ENCODE measurements at places on chromosomes 13 and 19. TPM values are rescaled to one million over a fixed set of nuclear protein-coding genes. Genes with fewer than 3 reads are reported as not detected.

Gene MRI1
- 69.0 TPM for total RNA-seq

Gene BEST2
- total RNA-seq: 1.2 TPM

Gene FFAR2
- not detected for total RNA-seq

Gene GFY
- total RNA-seq: not detected

Gene SYCN
- not detected for total RNA-seq

Gene ATP4B
- not detected for total RNA-seq

Gene FCAR
- total RNA-seq: 2.2 TPM

Gene BRSK1
- total RNA-seq: 10.1 TPM

Gene FXYD3
- 788 TPM for total RNA-seq

Gene STARD13
- 33.1 TPM for total RNA-seq

Gene PSG7
- not detected for total RNA-seq

Gene MYPOP
- 13.8 TPM for total RNA-seq

GRCh38 chr13:111469916-111470506 is 149.6 kb downstream of the TEX29 start:
- DNase-seq: peak; percentile 49
- H3K4me3 ChIP-seq: no peak overlapping the region
- H3K4me1 ChIP-seq: no peaks in the 10 kb centered on the region
- H3K27me3 ChIP-seq: no peaks in the 10 kb centered on the region
- H3K27ac ChIP-seq: no peak overlapping the region
- no peaks in the 10 kb centered on the region for H3K36me3 ChIP-seq

DNA sequence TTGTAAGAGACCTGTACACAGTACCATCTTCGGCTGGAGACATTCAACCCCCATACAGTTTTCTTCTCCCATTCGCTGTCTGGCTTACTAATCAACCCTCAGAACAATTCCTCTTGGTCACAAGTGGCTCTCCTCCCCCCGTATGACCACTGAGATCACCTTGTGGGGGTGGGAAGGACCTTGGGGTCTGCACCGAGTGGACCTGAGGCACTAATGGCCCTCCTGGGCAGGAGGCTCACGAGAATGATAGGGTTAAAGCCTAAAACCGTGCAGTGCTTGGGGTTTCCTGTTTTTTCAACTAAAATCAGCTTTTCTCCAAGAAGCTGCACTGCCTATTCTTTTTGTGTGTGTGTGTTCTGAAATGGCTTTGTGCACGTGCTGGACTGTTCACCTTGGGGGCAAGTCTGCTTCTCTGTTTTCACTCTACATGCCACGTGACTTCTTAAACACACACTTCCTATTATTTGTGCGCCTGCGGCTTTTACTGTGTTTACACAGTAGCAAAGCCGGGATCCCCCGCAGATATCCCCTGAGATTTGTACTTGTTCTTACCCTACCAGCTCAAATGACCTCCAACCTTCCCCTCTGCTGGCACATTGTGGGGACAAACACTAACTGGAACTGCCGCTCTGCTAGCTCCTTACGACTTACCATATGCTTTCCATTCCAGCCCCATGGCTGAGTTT is 12.3 kb downstream of the RBM26 start:
- H3K27ac ChIP-seq: no peak overlapping the region
- H3K27me3 ChIP-seq: no peaks in the 10 kb centered on the region
- no peak for DNase-seq
- H3K4me1 ChIP-seq: peaks cover 37% of the 10 kb centered on the region

GRCh38 chr19:52034051-52034728 is 6.0 kb upstream of the ZNF614 start:
- no peak for DNase-seq
- no peak overlapping the region for H3K4me3 ChIP-seq
- H3K4me1 ChIP-seq: peaks cover under 1% of the 10 kb centered on the region
- H3K36me3 ChIP-seq: peaks cover 73% of the 10 kb centered on the region

- H3K4me3 ChIP-seq: no peak overlapping the region
- H3K4me1 ChIP-seq: peaks cover 9% of the 10 kb centered on the region
- DNase-seq: no peak
- H3K27ac ChIP-seq: peak overlapping the region; percentile 63
- H3K36me3 ChIP-seq: no peaks in the 10 kb centered on the region
These were observed 60.8 kb downstream of the AP1M1 start for GRCh38 chr19:16258440-16258903.

GRCh38 chr13:23140492-23140891 is 40.3 kb upstream of the SGCG start:
- H3K36me3 ChIP-seq: no peaks in the 10 kb centered on the region
- DNase-seq: no peak
- H3K27ac ChIP-seq: no peak overlapping the region
- no peaks in the 10 kb centered on the region for H3K27me3 ChIP-seq
- no peak overlapping the region for H3K4me3 ChIP-seq
- H3K4me1 ChIP-seq: no peaks in the 10 kb centered on the region

DNA sequence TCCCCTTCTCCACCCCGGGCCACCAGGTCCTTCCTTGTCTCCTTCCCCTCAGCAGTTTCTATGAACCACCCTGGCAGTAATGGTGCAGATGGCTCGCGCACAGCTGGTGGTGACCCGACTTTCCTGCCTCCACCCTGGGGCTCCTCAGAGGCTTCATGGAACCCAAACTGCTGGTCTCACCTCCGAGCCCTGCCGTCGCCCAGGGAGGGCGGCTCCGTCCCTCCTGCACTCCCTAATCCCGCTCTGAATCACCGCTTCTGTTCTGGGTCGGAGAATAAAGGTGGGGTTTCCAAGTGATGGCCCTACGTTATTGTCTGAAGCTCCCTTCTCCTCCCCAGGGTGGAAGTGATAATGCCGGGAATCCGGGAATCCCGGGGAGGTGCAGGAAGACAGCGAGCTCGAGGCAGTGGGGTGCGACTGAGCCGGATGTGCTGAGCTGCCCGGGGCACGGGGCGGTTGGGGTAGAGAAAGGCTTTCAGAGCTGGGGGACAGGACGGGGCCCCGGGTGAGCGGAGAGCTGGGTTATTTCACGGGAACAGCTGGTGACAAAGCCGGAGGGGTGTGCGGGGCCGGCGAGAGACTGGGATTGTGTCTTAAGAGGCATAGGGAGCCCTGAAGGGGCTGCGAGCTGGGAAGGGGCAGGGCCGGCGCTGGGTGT is 711 bp downstream of the FUT2 start:
- no peak for DNase-seq
- peaks cover 13% of the 10 kb centered on the region for H3K4me1 ChIP-seq
- peaks cover 7% of the 10 kb centered on the region for H3K36me3 ChIP-seq
- no peaks in the 10 kb centered on the region for H3K27me3 ChIP-seq

DNA sequence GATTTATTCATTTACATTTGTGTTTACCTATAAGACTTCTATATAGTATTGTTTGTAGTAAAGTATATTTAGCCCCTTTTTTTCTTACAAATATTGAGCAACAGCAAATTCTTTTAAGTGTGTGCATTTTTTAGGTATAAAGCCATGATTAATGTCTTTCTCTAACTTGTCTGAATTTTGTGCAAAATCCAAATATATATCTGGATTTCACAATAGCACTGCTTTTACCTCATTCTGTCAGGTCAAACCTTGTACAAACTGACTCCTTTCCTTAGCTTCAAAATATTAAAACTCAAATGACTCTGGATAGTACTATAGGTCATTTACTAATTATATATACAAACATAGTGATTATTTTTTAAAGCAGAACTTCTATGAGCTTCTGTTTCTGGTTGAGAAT is 563.0 kb upstream of the SPRY2 start:
- H3K4me1 ChIP-seq: peaks cover 7% of the 10 kb centered on the region
- no peak for DNase-seq
- H3K27ac ChIP-seq: no peak overlapping the region
- no peak overlapping the region for H3K4me3 ChIP-seq
- no peaks in the 10 kb centered on the region for H3K36me3 ChIP-seq

GRCh38 chr13:51553531-51553930 is 30.7 kb upstream of the WDFY2 start:
- no peak overlapping the region for H3K4me3 ChIP-seq
- H3K36me3 ChIP-seq: no peaks in the 10 kb centered on the region
- H3K4me1 ChIP-seq: peaks cover 15% of the 10 kb centered on the region

- no peaks in the 10 kb centered on the region for H3K27me3 ChIP-seq
- H3K27ac ChIP-seq: no peak overlapping the region
- H3K4me3 ChIP-seq: no peak overlapping the region
These were observed 25.8 kb upstream of the SPATA13 start for GRCh38 chr13:24134757-24135156.

GRCh38 chr13:75258159-75258782 is 223.7 kb downstream of the TBC1D4 start:
- H3K4me3 ChIP-seq: no peak overlapping the region
- H3K27ac ChIP-seq: no peak overlapping the region
- H3K4me1 ChIP-seq: no peaks in the 10 kb centered on the region
- no peaks in the 10 kb centered on the region for H3K27me3 ChIP-seq
- no peaks in the 10 kb centered on the region for H3K36me3 ChIP-seq

DNA sequence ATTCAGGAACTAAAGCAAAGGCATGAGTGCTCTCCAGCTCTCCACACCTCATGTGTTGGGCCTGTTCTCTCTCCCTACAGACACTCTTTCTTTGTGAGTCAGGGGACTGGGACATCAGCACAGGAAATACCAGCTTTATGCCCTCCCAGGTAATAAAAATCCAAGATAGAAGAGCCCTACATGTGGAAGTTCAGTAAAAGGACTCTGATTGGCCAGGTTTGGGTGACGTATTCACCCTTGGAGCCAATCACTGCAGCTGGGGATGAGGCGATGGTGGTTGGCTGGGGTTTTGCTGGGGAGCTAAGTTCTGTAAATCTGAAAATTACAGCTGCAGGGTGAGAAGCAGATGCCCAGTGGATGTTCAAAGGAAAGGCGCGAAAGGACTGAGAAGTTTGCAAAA is 32.5 kb downstream of the CCDC70 start:
- H3K27me3 ChIP-seq: no peaks in the 10 kb centered on the region
- no peak overlapping the region for H3K4me3 ChIP-seq
- H3K4me1 ChIP-seq: no peaks in the 10 kb centered on the region
- DNase-seq: no peak
- no peak overlapping the region for H3K27ac ChIP-seq

- no peak overlapping the region for H3K4me3 ChIP-seq
- H3K4me1 ChIP-seq: peaks cover 12% of the 10 kb centered on the region
- no peak for DNase-seq
These were observed 40.7 kb upstream of the DCUN1D2 start for GRCh38 chr13:113531041-113531873.

DNA sequence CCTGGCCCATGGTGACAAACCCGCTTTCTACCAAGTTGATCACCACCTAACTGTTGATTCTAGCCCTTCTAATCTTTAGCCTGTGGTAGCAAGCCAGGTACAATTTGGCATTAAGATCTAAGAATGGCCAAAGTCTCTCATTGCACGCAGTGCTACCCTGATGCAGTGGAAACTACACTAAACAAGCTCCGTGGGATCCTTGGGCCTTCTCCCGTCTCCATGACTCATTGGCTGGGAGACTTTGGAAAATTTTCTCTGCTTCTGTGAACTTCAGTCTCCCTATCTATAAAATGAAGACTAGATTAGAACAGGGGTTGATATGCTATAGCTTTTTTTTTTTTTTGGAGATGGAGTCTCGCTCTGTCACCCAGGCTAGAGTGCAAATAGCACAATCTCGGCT is 223.0 kb downstream of the TSHZ3 start:
- no peaks in the 10 kb centered on the region for H3K27me3 ChIP-seq
- no peak overlapping the region for H3K4me3 ChIP-seq
- no peaks in the 10 kb centered on the region for H3K36me3 ChIP-seq

DNA sequence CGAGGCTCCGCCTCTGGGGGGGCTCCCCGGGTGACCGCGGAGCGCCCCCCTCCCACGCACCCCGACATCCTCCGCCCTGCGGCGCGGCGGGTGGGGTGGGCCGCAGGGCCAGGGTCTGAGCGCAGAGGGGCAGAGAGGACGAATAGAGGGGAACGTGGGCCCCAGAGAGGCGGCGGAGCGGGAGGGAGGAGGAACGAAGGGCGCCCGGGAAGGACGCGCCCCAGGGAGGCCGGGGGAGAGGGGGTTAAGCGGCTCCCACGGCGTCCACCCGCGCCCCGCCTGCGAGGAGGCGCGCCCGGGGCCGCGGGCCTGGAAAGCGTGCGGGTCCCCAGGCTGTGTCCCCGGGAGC is 1.0 kb downstream of the HCN2 start:
- H3K27me3 ChIP-seq: peaks cover 20% of the 10 kb centered on the region
- no peak for DNase-seq
- H3K4me1 ChIP-seq: peaks cover 17% of the 10 kb centered on the region
- H3K4me3 ChIP-seq: no peak overlapping the region
- H3K36me3 ChIP-seq: no peaks in the 10 kb centered on the region

- no peaks in the 10 kb centered on the region for H3K4me1 ChIP-seq
- no peaks in the 10 kb centered on the region for H3K27me3 ChIP-seq
- H3K27ac ChIP-seq: no peak overlapping the region
- no peak overlapping the region for H3K4me3 ChIP-seq
These were observed 1500.4 kb upstream of the MIR17HG start for GRCh38 chr13:89846926-89847585.

DNA sequence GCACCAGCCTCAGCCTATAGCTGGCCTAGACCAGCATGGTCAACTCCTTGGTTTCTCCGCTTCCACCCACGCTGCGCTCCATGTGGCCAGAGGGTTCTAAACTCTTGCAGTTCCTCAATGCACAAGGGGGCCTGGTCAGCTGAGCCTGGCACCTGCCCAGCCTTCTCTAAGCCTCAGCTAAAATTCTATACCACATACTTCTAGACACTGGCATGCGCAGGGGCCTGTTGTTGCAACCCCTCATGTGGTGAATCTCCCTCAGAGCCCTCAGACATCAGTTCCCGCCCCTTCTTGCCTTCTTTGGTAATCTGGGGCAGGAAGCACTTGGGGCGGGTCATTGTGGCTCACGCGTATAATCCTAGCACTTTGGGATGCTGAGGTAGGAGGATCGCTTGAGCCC is 19.7 kb upstream of the LDLR start:
- H3K4me3 ChIP-seq: no peak overlapping the region
- DNase-seq: no peak
- H3K27me3 ChIP-seq: no peaks in the 10 kb centered on the region
- H3K36me3 ChIP-seq: peaks cover 9% of the 10 kb centered on the region

GRCh38 chr13:39315796-39316195 is 277.5 kb downstream of the NHLRC3 start:
- DNase-seq: no peak
- H3K27me3 ChIP-seq: no peaks in the 10 kb centered on the region
- H3K27ac ChIP-seq: no peak overlapping the region
- H3K36me3 ChIP-seq: no peaks in the 10 kb centered on the region
- no peak overlapping the region for H3K4me3 ChIP-seq
- peaks cover 18% of the 10 kb centered on the region for H3K4me1 ChIP-seq

- H3K27ac ChIP-seq: no peak overlapping the region
- H3K36me3 ChIP-seq: no peaks in the 10 kb centered on the region
- H3K4me1 ChIP-seq: no peaks in the 10 kb centered on the region
- no peaks in the 10 kb centered on the region for H3K27me3 ChIP-seq
These were observed 92.9 kb downstream of the SOX1 start for GRCh38 chr13:112159575-112160547.
